Stimulated activated CD4-positive, alpha-beta T cell treated with anti-CD3 and anti-CD28 coated beads, Interleukin-1b, Interleukin-23, amount 100 ng/mL, for 24 hours (primary cell): ENCODE measurements at places on chromosomes 6 and 20.

DNA sequence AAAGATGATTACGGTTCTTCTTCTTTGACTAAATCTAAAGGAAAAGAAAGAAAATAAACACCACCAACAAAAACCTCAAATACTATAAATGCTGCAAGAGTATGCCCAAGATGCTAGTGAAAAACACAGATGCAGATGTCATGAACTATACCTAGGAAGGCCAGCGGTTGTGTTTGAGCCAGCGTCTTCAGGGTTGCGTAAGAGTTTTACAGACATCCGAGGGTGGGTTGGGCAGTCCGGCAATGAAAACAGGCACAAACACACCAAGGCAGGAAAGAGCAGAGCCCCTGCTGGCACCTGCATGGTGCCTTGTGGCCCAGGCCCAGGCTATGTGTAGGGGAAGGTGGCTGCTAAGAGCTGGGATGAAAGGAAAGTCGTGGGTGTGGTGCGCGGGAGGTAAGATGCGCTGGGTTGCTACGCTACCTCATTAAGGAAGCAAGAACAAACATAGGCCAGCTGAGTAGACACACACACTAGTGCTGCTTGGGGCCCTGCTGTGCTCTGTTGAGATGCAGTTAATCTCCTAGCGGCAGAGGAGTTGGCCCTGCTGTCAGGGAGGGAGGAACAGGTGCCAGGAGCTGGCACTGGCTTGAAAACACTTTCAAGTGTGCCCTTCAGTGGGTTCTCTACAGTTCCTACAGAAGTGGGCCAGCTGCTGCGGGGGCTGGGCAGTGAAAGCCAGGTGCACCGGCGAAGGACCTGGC, 170.2 kb upstream of the PLN start:
- no peak for DNase-seq

DNA sequence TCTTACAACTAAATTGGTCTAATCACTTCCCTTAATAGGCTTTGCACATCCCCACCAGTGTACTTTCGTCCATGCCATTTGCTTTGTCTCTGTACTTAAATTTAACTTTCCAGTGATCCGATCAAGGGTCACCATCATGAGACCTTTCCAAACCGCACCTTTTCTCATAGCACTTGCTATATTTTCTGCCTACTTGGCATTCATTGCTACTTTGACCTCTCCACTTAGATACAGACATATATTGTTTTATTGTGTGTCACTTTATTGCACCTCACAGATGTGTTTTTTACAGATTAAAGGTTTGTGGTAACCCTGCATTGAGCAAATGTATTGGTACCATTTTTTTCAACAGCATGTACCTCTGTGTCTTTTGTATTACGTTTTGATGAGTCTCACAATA, 14.8 kb downstream of the SUMO4 start:
- DNase-seq = no peak

DNA sequence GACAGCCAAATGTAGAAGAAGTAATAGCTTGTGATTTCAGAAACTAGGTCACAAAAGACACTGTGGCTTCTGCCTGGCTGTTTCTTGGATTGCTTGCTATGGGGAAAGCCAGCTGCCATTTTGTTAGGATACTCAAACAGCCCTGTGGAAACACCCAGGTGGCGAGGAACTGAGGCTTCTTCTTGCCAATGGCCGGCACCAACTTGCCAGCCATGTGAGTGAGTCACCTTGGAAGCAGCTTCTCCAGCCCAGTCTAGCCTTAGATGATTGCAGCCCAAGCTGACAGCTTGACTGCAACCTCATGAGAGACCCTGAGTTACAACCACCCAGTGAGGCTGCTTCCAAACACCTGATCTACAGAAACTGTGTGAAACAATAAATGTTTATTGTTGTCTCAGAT, 11.9 kb upstream of the KIAA1755 start:
- no peak for DNase-seq

- DNase-seq = no peak
These were observed 317.6 kb downstream of the HDGFL1 start for GRCh38 chr6:22886650-22887581.

- DNase-seq = no peak
These were observed 228.6 kb upstream of the JARID2 start for GRCh38 chr6:15017261-15017660.

GRCh38 chr20:64212755-64213154, 42.8 kb upstream of the PCMTD2 start:
- no peak for DNase-seq

GRCh38 chr6:169854083-169854725, 102.8 kb downstream of the ERMARD start:
- no peak for DNase-seq

DNA sequence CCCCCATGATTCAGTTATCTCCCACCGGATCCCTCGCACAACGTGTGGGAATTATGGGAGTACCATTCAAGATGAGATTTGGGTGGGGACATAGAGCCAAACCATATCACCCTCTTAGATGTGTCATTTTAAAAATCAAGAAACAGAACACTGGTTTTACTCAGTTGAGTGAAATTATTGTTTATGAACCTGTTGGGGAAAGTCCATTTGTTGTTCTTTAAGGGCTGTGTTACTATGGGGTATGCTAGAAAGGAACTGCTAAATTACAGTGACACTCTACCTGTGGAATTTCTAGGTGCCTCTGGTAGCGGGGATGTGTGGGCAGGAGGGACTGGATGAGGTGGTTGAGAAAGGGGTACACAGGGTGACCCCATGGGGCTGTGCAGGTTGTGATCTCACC, 28.9 kb downstream of the STX11 start:
- no peak for DNase-seq

DNA sequence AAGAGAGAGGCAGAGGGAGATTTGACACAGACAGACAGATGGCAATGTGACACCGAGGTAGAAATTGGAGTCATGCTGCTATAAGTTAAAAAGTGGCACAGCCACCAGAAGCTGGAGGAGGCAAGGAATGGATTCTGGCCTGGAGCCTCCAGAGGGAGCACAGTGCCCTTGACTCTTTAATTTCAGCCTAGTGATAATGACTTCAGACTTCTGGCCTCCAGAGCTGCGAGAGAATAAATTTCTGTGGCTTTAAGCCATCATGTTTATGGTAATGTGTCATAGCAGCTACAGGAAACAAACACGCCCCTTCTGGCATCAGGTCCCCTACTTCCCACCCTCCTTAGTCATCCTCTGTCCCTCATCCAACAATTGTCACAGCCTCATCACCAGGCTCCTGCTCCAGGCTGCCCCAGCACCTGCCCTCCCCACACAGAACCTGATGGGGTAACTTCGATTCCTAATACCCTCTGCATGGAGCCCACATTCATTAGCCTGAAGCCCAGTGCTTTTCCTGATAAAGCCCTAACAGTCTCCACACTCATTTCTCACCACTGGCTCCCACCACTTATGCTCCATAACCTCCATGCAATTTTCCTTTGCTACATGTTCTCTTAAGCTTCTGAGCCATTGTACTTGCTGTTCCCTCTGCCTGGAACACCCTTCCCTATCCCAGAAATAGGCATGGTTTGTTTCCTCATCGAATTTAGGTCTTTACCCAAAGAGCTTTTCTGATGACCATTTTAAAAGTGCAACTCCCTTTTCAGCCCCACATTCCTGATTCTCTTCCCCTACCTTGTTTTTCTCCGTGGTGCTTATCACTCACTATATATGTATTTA, 69.7 kb upstream of the TOX2 start:
- DNase-seq = no peak

DNA sequence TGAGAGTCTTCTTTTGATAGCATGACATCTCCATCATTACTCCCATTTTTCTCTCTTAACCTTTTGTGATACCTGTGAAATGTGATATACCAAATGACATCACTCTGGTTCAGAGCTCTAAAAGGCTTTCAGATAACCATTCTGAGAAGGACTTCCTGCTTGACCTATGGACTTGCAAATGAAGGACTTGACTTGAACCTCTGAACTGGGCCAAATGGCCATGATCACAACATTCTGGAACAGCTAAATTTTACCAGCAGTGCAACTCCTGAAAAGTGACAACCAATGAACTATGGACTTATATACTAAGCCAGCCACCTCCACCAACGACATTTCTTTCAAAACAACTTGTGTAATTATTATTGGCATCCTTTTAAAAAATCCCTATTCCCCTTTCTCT, 1085.8 kb upstream of the CITED2 start:
- DNase-seq = no peak

DNA sequence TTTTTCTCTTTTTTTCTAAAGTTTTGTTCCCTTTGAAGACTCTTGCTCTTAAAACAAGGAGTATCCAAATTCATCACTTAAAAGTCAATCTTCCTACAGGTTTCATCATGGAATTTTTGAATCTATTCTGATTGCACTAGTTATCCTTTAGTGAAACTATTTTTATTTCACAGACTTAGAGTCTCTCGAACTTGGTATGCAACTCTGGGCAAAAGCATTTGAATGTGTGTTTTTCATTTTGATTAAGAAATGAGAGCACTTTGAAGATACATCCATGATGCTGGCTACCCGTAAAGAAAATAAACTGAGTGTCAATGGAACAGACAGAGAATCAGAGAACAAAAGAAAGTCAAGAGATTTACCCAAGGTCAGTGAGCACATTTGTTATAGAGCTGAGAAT, 586.5 kb downstream of the EPM2A start:
- no peak for DNase-seq

DNA sequence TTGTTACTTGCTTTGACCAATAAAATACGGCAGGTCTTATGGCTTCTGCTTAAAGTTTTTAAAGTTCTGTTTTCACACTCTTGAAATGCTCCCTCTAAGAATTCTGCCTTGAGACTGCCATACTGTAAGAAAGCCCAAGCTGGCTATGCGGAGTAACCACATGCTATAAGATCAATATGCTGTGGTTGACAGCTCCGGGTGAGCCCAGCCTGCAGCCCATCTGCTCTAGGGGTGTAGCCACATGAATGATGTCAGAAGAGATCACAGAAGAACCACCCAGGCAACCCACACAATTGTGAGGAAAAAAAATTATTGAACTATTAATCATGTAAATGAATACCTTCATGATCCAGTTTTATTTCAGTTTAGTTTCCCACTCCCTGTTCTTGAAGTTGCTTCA, 26.1 kb upstream of the SH3BGRL2 start:
- no peak for DNase-seq

GRCh38 chr20:47934761-47935160, 149.5 kb upstream of the SULF2 start:
- DNase-seq = no peak

DNA sequence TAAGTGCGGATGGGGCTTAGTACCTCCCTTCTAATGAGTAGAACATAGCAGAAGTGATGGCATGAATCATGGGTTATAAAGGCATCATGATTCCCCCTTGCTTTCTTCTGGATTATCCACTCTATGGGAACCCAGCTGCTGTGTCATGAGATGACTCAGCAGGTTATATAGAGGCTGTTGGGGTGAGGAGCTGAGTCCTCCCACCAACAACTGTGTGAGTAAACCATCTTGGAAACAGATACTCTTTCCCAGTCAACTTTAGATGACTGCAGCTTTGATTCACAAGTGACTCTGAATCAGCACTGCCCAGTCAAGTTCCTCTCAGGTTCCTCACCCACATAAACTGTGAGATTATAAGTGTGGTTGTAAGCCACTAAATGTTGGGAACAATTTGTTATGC, 46.3 kb downstream of the FAM83B start:
- no peak for DNase-seq

DNA sequence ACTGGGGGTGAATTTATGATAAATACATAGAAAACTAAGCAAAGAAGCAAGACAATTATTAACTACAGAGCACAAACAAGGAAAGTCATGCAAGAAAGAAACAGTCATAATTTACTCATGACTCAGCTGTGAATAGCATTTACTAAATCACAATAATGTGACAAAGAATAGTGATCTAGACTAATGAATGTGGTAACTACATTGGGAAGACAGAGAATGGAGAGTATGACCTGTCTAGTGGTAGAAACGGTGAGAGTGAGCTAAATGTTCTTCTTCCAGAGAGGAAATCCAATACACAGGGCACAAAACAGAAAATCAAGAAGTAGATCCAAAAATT, 153.5 kb upstream of the DST start:
- no peak for DNase-seq

DNA sequence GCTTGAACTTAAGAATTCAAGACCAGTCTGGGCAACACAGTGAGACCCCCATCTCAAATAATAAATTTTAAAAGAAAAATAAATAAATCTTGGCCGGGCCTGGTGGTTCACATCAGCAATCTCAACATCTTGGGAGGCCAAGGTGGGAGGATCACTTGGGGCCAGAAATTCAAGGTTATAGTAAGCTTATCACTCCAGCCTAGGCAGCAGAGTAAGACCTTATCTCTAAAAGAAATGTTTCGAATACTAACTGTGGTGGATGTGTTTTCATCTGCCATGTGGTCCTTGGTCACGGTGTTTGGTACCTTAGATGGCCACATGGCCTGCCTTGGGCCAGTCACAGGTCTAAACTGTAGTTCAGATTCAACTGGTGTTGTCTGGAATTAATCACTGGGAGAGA, 5.8 kb downstream of the UBE2C start:
- no peak for DNase-seq

DNA sequence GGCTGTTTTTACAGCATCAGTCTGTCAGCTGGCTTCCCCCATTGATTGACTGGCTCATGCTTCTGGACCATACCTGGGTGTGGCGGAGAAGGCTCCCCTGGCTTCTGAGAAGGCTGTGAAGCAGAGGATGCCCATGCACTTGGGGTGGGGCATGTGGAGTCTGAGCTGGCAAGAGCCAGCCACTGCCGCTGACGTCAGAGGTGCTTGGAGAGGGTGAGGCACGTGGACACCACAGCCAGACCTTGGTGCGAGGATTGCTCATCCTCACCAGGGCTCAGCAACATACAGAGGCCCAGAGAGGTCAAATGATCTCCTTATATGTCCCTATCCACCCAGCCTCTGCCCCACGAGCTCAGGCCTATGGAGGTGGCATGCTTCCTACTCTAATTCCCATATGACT, 211.2 kb upstream of the PMEPA1 start:
- no peak for DNase-seq

DNA sequence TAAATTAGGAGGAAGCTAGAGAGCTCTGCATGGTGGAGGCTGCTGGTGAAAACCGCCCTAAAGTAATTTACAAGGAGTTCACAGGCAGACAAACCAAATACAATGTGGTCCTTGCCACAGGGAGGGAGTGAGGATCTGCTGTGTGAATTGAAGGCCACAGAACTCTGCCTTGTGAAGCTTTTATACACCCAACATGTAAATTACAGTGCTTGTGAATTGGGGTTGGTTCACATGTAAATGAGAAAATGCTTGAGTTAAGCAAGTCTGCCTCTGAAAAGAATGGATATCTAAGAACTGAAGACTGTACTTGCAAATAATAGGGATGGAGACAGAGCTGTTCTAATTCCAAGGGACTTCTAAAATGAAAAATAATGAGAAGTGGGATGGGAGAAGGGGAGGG, 194.2 kb downstream of the SLC35F1 start:
- DNase-seq = no peak
